ENCODE measurements at places on chromosomes 7 and 10. TPM values are rescaled to one million over a fixed set of nuclear protein-coding genes. Genes with fewer than 3 reads are reported as not detected.
A peak's percentile ranks its signal among the peaks of the same experiment; 100 is the strongest.

ACTL6B gene
- not detected for polyA plus RNA-seq

DNA sequence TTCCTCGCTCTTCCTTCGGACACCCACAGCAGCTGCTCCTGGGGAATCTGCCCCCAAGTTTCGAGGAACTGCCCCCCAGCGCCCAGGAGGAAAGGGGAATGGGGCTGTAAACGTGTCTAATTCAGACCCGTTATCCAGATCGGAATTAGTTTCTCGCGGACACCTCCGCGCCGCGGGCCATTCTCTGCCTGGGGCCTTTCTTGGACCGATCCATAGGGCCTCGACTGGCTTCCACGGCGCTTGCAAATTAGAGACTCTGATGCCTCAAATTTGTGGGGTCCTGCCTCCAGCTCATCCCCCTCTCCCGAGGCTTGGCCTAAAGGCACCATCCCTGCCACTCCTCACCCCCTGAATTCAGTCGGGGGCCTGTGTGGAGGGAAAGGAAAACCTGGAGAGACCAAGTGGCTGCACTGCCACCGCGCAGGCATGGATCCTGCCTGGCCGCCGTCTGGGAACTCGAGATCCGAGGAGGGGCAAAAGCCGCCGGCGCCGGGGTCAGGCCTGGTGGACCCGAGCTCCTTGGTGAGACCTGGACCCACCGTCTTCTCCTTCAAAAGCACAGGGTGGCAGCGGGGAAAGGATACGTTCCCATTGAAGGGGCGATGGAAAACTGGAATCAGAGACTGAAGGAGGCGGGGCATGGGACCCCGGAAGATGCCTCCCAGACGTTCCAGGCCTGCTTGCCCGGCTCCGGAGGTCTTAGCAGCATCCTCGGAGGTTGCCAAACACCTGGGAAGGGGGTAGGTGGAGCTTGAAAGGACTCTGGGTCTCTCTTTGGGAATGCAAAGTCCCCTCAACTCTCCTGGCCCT is 13.7 kb downstream of the LBX1 start:
- peaks cover 29% of the 10 kb centered on the region for H3K4me1 ChIP-seq
- H3K27me3 ChIP-seq = peaks cover 63% of the 10 kb centered on the region
- no peaks in the 10 kb centered on the region for H3K36me3 ChIP-seq
- no peak overlapping the region for H3K4me3 ChIP-seq
- no peak overlapping the region for H3K27ac ChIP-seq

HOXA13 gene
- not detected for polyA plus RNA-seq

LRCH4 gene
- polyA plus RNA-seq = 172 TPM

DRGX gene
- not detected for polyA plus RNA-seq

DNA sequence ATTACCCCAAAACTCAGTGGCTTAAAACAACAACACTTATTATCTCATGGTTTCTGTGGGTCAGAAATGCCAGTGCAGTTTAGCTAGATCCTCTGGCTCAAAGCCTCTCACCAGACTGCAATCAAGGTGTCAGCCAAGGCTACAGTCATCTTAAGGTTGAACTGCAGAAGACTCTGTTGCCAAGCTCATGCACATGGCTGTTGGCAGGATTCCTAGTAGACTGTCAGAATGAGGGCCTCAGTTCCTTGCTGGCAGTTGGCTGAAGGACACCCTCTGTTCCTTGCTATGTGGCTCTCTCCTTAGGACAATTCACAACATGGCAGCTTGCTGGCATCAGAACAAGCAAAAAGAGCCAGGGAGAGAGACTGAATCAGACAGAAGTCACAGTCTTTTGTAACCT is 34.7 kb downstream of the TOMM7 start:
- H3K4me3 ChIP-seq = no peak overlapping the region
- no peaks in the 10 kb centered on the region for H3K4me1 ChIP-seq
- DNase-seq = no peak
- no peak overlapping the region for H3K27ac ChIP-seq
- H3K36me3 ChIP-seq = no peaks in the 10 kb centered on the region

DNA sequence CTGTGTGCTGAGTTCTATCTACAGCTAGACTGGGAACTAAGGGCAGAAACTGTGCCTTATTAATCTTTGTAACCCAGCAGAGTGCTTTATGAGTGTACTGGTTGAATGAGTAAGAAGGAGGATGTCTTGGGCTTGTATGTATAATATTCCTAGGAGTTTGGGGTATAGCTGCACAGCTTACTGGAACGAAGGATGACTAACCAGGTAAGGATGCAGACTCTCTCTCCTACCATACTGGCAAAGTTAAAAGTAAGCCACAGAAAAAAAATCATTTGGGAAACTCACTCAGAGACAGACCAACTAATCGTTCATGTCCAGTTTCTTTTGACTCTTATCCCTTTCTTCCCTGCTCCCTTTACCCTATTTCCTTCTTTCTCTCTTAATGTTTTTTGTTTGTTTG is 1.4 kb upstream of the DHTKD1 start:
- no peak overlapping the region for H3K4me3 ChIP-seq
- peaks cover 23% of the 10 kb centered on the region for H3K4me1 ChIP-seq
- H3K27me3 ChIP-seq = no peaks in the 10 kb centered on the region
- no peak for DNase-seq

DNA sequence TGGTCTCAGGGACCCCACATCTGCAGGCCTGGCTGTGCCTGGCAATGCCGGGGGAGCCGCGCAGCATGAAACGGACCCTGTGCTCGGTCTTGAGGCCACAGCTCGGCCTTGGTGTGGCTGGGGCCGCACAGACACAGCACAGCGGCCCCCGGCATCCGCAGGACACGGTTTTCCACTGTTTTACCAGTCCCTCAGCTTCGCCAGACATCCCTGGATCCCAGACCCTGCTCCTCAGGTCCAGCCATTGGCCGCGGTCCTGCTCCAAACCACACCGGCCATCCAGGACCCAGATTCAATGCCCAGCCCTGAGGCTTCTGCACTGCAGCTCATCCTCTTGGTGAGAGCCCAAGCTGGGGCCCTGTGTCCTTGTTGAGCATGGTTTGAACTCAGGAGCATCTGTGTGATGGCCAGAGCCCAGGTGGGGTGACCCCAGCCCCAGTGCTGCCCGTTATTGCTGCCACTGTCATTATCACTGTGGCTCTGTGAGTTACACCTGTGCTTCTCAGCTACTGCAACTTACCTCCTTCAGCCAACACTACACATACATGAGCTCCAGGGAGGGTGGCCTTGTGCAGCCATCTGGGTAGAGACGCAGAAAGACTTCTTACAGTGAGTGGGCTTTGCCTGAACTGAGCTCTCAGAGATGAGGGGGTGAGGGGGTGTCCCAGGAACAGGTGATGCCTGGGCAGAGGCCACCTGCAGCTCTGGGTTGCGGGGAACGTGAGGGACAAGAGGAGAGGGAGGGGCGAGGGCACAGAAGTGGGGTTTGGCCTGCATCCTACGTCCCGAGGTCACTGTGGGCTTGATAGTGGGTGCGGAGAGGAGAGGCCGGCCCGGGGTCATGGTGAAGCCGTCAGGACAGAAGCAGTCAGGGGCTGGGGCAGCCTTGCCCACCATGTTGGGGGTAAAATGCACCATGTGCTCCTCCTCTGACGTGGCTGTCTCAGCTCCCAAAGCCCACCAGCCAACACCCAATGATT is 567.6 kb downstream of the PTPRN2 start:
- no peak overlapping the region for H3K4me3 ChIP-seq
- H3K4me1 ChIP-seq = no peaks in the 10 kb centered on the region
- no peak overlapping the region for H3K27ac ChIP-seq
- no peak for DNase-seq
- no peaks in the 10 kb centered on the region for H3K27me3 ChIP-seq

DNA sequence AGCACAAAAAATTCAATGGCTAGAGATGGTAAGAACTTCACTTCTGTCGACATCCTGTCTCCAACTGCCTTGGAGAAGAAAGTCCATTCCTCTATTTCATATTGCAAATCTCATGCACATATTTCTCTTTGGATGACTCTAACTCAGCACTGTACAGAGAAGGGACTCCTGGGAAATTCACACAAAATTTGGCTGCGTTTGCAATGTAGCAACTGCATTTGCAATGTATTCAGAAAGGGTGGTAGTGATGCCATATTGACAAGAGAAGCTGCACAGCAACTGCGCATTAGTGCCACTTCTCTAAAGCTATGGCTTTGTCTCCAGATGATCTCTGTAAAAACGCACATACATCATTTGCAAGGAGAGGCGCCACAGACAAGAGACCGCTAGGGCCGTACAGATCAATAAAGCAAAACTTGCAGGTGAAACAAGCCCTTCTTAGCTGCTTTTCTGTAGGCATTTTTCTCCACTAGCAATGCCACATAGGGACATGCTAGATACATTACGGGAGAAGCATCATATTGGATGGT is 389.5 kb downstream of the TCERG1L start:
- no peak overlapping the region for H3K4me3 ChIP-seq
- no peaks in the 10 kb centered on the region for H3K4me1 ChIP-seq
- H3K27ac ChIP-seq = no peak overlapping the region
- H3K36me3 ChIP-seq = no peaks in the 10 kb centered on the region

DNA sequence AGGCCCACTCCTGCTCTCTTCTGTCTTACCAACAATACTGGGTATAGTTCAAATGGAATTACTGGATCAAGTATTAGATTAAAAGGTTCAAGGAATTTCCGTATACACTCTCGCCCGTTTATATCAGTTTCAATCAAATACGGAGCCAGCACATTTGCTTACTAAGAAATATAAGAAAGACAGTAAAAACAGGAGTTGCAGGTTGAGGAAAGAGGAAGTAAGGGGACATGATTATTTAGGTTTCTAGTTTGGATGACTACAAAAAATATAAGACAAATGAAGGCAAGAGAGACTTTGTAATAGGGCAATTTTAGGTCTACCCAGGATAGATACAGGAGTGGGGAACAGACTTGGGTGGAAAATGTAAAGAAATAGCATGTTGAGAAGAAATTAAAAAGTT is 109.9 kb upstream of the ABI1 start:
- no peak overlapping the region for H3K27ac ChIP-seq
- no peak for DNase-seq
- H3K27me3 ChIP-seq = no peaks in the 10 kb centered on the region
- no peaks in the 10 kb centered on the region for H3K4me1 ChIP-seq
- peaks cover 17% of the 10 kb centered on the region for H3K36me3 ChIP-seq
- no peak overlapping the region for H3K4me3 ChIP-seq

- no peak overlapping the region for H3K4me3 ChIP-seq
- no peak overlapping the region for H3K27ac ChIP-seq
- H3K4me1 ChIP-seq = peaks cover 11% of the 10 kb centered on the region
- no peaks in the 10 kb centered on the region for H3K36me3 ChIP-seq
- no peak for DNase-seq
These were observed 68.7 kb downstream of the DNAJB6 start for GRCh38 chr7:157405501-157405900.

DNA sequence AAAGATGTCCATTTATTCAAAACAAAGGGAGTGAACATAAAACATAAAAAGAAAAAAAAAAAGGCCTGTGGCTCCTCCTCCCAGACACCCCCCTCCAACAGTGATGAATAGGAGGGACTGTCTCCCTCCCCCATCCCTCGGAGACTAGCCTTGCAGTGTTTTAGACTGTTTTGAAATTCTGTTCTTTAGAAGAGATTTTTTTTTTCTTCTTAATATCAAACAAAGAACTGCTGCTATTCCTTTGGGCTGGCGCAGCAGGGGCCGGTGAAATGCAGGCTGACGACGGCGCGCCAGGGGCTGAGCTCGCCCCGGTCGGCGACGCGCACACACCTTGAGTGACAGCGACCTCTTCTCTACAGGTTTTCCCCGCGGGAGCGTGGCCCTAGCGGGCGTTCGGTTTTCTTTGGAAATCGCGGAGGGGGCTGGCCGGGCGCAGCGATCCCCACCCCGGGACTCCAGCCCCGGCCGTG is at the start of gene LANCL2:
Gene LANCL2, plus strand, starts transcription at position 133 of the 470 bp plus-strand sequence. CDS start 689 bp downstream, outside the sequence.
- H3K36me3 ChIP-seq = no peaks in the 10 kb centered on the region
- H3K27ac ChIP-seq = peak within 1 kb of the TSS; percentile 99
- no peak for DNase-seq
- H3K4me3 ChIP-seq = peak within 1 kb of the TSS; percentile 97
- peaks cover 35% of the 10 kb centered on the region for H3K4me1 ChIP-seq
- H3K27me3 ChIP-seq = peaks cover 3% of the 10 kb centered on the region

DNA sequence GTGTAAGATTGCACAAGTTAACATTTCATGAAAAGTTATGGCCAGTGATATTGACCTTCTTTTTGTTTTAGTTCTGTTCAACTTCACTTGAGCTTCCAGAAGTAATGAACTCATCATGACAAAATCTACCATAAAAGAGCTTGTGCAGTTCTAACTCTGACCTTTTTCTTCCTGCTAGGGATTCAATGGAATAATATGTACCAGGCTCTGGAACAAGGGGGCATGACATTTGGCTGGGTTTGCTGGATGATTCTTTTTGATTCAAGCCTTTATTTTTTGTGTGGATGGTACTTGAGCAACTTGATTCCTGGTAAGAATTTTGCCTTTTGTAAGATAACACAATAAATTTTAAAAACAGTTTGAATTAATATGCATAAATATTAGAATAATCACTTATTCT is 205.0 kb downstream of the ABCA13 start:
- no peak overlapping the region for H3K27ac ChIP-seq
- no peaks in the 10 kb centered on the region for H3K4me1 ChIP-seq
- no peaks in the 10 kb centered on the region for H3K36me3 ChIP-seq
- no peak for DNase-seq
- no peaks in the 10 kb centered on the region for H3K27me3 ChIP-seq

DNA sequence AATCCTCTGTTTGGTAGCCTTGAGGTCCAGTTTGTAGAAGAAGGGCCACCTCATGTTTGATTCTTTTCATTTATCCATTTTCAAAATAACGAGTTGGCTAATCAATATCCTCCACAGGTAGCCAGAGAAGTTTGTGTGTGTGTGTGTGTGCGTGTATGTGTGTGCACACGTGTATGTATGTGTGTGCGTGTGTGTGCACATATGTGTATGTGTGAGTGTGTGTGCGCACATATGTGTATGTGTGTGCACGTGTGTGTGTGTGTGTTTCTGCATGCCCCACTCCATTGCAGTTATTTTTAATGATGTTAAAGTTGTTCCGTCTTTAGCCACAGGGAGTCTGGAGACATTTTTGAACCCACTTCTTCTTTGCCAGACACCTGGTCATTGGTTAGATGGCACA is 112.8 kb upstream of the PRKCQ start:
- no peak for DNase-seq
- H3K27me3 ChIP-seq = peaks cover 23% of the 10 kb centered on the region

- H3K27ac ChIP-seq = no peak overlapping the region
- no peak for DNase-seq
- peaks cover 7% of the 10 kb centered on the region for H3K27me3 ChIP-seq
- H3K36me3 ChIP-seq = no peaks in the 10 kb centered on the region
These were observed 545 bp downstream of the NACAD start for GRCh38 chr7:45088146-45088701.

CDHR1 gene
- not detected for polyA plus RNA-seq

- H3K27ac ChIP-seq = no peak overlapping the region
- peaks cover 38% of the 10 kb centered on the region for H3K4me1 ChIP-seq
- no peak overlapping the region for H3K4me3 ChIP-seq
- no peaks in the 10 kb centered on the region for H3K36me3 ChIP-seq
These were observed 182.9 kb downstream of the ANK3 start for GRCh38 chr10:60206735-60207134.

DNA sequence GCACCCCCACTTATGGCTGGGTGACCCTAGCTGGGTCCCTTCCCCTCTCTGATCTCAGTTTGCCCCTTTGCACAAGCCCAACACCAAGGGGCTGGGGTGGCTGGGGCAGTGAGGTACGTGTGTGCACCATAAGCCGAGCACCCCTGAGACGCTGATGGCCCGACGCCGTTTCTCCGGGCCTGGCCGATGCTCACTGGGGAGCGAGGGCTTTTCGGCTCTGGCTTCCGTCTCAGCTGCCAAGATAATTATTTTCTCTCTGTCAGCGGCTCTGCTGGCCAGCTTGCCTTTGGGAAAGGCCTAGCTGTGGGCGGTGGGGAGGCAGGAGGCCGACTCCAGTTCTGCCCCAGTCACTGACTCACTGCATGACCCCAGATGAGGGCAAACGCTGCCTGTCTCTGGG is 91.0 kb downstream of the ZMIZ1 start:
- no peak overlapping the region for H3K27ac ChIP-seq
- no peaks in the 10 kb centered on the region for H3K4me1 ChIP-seq
- no peaks in the 10 kb centered on the region for H3K36me3 ChIP-seq
- H3K4me3 ChIP-seq = no peak overlapping the region
- DNase-seq = no peak

NEBL gene
- not detected for polyA plus RNA-seq

Measured in naive B cell (primary cell).